GM12878 (cell line): ENCODE measurements at places on chromosomes 3 and 15. TPM values are rescaled to one million over a fixed set of nuclear protein-coding genes. Genes with fewer than 3 reads are reported as not detected.

DNA sequence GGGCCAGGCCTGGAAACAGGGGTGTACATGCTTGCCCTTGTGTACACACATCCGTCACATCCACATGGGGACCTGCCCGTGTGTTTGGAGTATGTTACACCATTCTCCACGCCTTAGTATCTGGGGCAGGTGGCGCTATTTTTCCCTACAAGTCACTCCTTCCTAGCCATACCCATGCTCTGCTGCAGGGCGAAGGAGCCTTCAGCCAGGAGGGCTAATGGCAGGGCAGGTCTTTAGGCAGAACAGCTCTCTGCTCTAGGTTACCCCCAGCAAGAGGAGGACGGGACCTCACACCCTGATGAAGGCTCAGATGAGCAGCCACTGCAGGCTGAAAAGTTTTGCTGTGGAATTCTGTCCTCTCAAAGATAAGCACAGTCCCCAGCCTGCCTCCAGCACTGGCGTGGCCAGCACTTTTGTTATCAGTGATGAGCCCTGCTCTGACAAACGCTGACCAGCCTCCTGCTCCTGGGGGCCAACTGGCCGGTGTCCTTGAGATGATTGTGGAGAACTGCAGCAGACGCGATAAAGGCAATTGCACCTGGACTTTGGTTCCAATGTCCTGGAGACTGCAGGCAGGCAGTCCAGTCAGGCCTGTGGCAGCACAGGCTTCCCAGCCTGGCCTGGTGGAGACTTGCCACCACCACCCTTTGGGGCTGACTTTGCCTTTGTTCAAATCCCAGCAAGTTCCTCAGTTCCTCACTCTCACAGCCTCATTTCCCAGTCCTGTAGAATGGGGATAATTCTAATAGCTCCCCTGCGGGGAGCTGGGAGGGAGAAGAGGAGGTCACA is 19.8 kb upstream of the PIGZ start:
- no peaks in the 10 kb centered on the region for H3K36me3 ChIP-seq
- no peaks in the 10 kb centered on the region for H3K4me1 ChIP-seq
- DNase-seq = no peak
- no peak overlapping the region for H3K4me3 ChIP-seq

DNA sequence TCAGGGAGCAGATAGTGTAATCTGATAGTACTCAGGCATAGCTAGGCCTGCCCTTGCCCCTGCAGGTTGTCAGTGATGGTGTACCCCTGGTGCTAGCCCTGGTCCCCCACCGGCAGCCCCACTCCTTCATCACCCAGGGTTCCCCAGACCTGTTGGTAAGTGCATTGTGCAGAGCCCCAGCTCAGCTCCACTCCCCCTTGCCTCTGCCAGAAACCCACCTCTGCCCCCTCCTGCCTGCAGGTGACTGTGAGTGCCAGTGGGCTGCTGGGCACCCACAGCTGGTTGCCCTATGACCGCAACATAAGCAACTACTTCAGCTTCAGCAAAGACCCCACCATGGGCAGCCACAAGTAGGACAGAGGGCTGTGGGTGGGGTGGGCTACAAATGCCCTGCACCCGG is 27.5 kb downstream of the NBEAL2 start:
- no peak for DNase-seq
- no peak overlapping the region for H3K27ac ChIP-seq
- H3K36me3 ChIP-seq = peaks cover 42% of the 10 kb centered on the region
- H3K27me3 ChIP-seq = no peaks in the 10 kb centered on the region

DNA sequence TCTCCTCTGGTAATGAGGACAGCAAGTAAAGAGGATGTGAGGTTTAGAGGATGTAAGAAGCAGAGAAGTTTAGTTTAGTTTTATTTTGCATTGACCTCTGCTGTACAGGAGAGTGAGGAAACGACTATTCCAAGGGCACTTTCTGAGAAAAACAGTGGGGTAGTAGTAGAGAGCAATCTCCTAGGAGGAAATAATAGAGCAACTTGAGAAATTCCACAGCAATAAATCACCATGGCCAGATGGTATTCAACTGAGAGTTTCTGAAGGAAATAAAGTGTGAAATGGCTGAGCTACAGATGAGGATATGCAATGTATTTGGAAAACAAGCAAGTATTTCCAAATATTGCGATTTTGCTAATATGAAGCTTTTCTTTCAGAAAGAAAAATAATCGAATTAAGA is 118.9 kb downstream of the DPH6 start:
- H3K4me3 ChIP-seq = no peak overlapping the region
- H3K4me1 ChIP-seq = no peaks in the 10 kb centered on the region
- no peak for DNase-seq
- no peak overlapping the region for H3K27ac ChIP-seq
- no peaks in the 10 kb centered on the region for H3K36me3 ChIP-seq

The MNS1 gene
- total RNA-seq = 0.67 and 1.1 TPM in 2 replicates

GRCh38 chr15:92667970-92668485 is 12.5 kb upstream of the FAM174B start:
- peaks cover 27% of the 10 kb centered on the region for H3K4me1 ChIP-seq
- no peak for DNase-seq
- no peak overlapping the region for H3K27ac ChIP-seq
- H3K36me3 ChIP-seq = no peaks in the 10 kb centered on the region
- H3K4me3 ChIP-seq = no peak overlapping the region

DNA sequence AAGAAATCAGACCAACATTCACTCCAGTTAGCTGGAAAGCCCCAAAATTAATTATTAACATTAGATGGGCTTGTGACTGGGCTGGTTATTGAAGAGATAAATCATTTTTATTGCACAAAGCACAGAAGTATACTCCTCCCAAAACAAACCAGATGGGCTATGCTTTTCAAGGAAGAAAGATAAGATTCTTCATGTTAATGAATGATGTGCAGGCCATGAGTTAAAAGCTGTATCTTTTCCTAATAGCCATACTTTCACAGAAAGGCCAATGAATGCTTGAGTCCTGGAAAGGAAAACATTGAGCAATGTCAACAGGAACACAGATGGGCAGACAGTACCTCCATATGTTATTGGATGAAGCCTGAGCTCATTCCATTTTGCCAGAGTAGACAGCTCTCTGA is 55.4 kb downstream of the OCA2 start:
- DNase-seq = no peak
- H3K27ac ChIP-seq = no peak overlapping the region
- H3K36me3 ChIP-seq = no peaks in the 10 kb centered on the region
- H3K4me3 ChIP-seq = no peak overlapping the region

DNA sequence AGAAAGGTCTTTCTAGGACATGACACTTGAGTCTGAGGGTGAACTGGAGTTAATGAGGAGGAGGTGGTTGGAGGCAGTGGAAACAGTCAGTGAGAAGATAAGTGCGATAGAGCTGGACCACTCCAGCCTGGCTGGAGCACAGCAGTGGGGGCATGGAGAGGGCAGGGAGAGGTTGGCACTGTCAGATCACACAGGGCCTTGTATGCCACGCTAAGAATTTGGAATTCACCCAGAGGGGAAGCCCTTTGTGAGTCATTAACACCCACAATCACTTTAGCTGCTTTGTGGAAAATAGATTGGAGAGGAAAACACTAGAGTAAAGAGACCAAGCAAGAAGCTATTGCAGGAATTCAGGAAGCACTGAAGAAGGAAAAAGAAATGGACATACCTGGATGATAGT is 83.3 kb downstream of the ZNF621 start:
- no peaks in the 10 kb centered on the region for H3K36me3 ChIP-seq
- H3K27ac ChIP-seq = no peak overlapping the region
- no peaks in the 10 kb centered on the region; the same call in 1 of the 2 replicates for H3K27me3 ChIP-seq
- H3K4me1 ChIP-seq = no peaks in the 10 kb centered on the region
- H3K4me3 ChIP-seq = no peak overlapping the region

DNA sequence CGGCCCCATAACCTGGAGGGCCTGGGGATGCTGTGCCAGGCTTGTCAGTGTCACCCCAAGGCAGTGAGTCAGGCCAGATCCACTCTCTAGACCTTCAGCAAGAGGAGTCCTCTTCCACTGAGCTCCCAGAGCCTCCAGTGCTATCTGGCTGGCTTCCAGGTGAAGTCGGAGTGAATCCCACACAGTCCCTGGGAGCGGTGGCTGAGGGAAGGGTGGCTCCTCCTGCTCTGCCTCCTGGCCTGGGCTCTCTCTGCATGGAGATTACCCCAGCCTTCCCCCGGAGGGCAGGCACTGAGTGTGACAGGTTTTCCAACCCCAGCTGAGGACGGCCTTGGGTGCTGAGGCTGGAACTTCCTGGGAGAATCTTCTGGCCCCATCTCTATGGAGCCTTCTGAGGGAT is 82.7 kb downstream of the EPHB1 start:
- H3K27me3 ChIP-seq = no peaks in the 10 kb centered on the region
- no peak overlapping the region for H3K27ac ChIP-seq
- H3K36me3 ChIP-seq = no peaks in the 10 kb centered on the region
- peaks cover 18% of the 10 kb centered on the region for H3K4me1 ChIP-seq
- DNase-seq = no peak

- no peaks in the 10 kb centered on the region for H3K27me3 ChIP-seq
- no peaks in the 10 kb centered on the region for H3K4me1 ChIP-seq
- H3K27ac ChIP-seq = no peak overlapping the region
- H3K4me3 ChIP-seq = no peak overlapping the region
- no peaks in the 10 kb centered on the region for H3K36me3 ChIP-seq
Observed at GRCh38 chr3:11128682-11129632, 25.3 kb upstream of the HRH1 start.

DNA sequence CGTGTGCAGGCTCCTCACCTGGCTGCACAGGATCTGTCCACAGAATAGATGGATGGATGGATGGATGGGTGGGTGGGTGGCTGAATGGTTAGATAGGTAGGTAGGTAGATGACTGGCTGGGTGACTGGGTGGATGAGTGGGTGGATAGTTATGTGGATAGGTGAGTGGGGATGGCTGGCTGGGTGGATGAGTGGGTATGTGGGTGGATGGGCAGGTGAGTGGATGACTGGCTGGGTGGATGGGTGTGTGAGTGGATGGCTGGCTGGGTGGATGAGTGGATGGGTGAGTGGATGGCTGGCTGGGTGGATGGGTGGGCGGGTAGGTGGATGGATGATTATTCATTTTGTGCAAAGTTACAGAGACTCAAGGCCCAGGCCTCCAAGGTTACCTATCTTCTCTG is 172.9 kb upstream of the CTDSPL start:
- no peak overlapping the region for H3K27ac ChIP-seq
- no peaks in the 10 kb centered on the region for H3K4me1 ChIP-seq
- no peak for DNase-seq
- no peaks in the 10 kb centered on the region for H3K27me3 ChIP-seq

DNA sequence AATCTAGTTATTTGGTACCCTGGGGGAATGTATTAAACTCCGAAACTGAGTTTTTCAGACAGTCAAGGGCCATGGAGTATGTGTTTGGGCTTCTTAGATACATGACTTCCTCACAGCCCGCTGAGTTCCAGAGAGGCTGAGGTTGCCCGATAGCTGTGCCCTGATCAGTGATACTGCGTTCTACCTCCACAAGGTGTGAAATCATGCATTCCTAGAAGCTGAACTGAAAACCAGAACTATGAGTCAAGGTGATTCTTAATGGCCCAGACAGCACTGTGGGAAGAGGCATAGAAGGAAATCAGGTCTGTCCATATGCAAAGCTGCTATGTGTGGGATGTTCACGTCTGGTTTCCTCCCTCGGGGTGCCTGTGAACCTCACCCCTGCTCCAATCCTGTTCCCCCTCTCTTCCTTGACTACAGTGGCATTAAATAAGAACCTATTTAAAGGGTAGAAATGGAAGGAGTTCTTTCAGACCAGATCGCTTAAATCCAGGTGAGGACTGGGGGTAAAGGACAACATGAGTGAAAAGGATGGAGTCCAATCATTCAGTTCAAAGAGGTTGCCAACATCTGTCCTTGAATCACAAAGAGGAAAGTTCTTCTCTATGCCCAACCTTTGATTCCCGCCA is 74.3 kb downstream of the MYO1E start:
- no peaks in the 10 kb centered on the region for H3K27me3 ChIP-seq
- H3K27ac ChIP-seq = peak overlapping the region; percentile 71
- peak; percentile 99 for DNase-seq
- peaks cover 79% of the 10 kb centered on the region for H3K4me1 ChIP-seq
- H3K4me3 ChIP-seq = peak overlapping the region; percentile 19; the same call in 1 of the 2 replicates
- H3K36me3 ChIP-seq = peaks cover 11% of the 10 kb centered on the region; the same call in 1 of the 2 replicates

The SLC9A9 gene
- total RNA-seq = 7.4 and 8.8 TPM in 2 replicates

- DNase-seq = no peak
- no peak overlapping the region for H3K27ac ChIP-seq
- H3K27me3 ChIP-seq = no peaks in the 10 kb centered on the region; the same call in 1 of the 2 replicates
- no peak overlapping the region for H3K4me3 ChIP-seq
Observed at GRCh38 chr3:41190509-41191284, 8.6 kb upstream of the CTNNB1 start.

- H3K36me3 ChIP-seq = no peaks in the 10 kb centered on the region
- H3K4me1 ChIP-seq = no peaks in the 10 kb centered on the region
- no peaks in the 10 kb centered on the region for H3K27me3 ChIP-seq
- no peak for DNase-seq
- no peak overlapping the region for H3K4me3 ChIP-seq
- H3K27ac ChIP-seq = no peak overlapping the region
Observed at GRCh38 chr3:7074217-7074616, 213.3 kb downstream of the GRM7 start.

GRCh38 chr3:153618176-153618575 is 456.1 kb downstream of the RAP2B start:
- no peak overlapping the region for H3K27ac ChIP-seq
- no peaks in the 10 kb centered on the region for H3K27me3 ChIP-seq
- H3K36me3 ChIP-seq = no peaks in the 10 kb centered on the region
- DNase-seq = no peak

DNA sequence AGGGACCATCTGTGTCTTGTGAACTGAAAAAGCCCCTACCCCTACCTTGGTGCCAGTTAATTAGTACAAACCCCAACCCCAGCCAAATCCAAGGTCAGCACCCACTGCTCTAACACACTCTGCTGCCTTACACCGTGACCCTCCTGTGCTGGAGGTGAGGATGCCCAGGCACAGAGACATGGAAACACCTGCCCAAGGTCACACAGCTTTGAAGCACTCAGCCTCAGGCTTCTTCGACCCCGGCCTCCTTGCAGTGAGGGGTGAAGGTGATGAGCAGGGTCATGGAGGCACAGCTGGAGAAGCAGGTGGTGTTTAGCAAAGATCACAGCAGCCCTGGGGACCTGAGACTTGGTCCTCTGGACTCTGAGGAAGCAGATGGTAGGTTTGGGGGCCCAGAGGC is 39.0 kb upstream of the SLC6A6 start:
- no peak overlapping the region for H3K27ac ChIP-seq
- no peaks in the 10 kb centered on the region for H3K4me1 ChIP-seq
- no peak for DNase-seq
- H3K4me3 ChIP-seq = no peak overlapping the region
- no peaks in the 10 kb centered on the region for H3K36me3 ChIP-seq

The RNU6-1 gene
- total RNA-seq = not detected in 2 replicates

DNA sequence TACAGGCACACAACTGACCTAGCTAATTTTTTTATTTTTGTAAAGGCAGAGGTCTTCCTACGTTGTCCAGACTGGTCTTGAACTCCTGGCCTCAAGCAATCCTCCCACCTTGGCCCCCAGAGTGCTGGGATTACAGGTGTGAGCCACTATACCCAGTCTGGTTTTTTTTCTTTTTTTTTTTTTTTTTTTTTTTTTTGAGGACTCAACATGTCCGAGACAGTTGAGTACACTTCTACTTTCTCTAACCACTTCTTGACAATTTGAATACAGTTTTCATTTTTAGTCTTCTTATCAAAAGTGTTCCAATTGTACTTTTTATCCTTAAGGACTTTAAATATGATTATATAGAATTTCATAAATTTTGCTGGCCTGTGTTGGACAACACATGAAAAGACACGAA is 7.4 kb upstream of the GSK3B start:
- no peak overlapping the region for H3K27ac ChIP-seq
- no peaks in the 10 kb centered on the region for H3K27me3 ChIP-seq
- peaks cover 18% of the 10 kb centered on the region for H3K4me1 ChIP-seq
- 0 out of 2 replicates have a peak overlapping the region, but pooled peaks have one; percentile 4 for H3K4me3 ChIP-seq

GRCh38 chr3:16359331-16359730 is 94.3 kb downstream of the OXNAD1 start:
- H3K4me1 ChIP-seq = peaks cover 9% of the 10 kb centered on the region; the same call in 1 of the 2 replicates
- H3K4me3 ChIP-seq = no peak overlapping the region
- H3K36me3 ChIP-seq = peaks cover 48% of the 10 kb centered on the region
- DNase-seq = no peak
- peak overlapping the region; percentile 27; the same call in 1 of the 2 replicates for H3K27ac ChIP-seq
